ENCODE measurements at places on chromosomes 1 and 21.

GRCh38 chr1:113940365-113941244, 11.5 kb downstream of the HIPK1 start:
- no peak for DNase-seq

DNA sequence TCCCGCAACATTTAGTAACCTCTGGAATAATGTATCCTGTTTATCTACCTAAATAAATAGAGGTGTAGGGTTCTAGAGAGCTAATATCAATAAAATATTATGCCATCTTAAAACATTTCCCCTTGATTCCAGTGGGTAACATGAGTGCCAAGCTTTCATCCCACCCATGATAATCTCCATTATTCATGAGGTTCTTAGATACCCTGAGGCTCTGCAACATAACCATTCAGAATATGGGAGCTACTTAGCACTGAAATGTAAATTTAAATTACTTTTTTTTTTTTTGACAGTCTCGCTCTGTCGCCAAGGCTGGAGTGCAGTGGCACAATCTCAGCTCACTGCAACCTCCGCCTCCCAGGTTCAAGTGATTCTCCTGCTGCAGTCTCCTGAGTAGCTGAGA, 832.7 kb downstream of the BRINP3 start:
- no peak for DNase-seq

- no peak for DNase-seq
Measured at GRCh38 chr1:231571904-231572303, 43.4 kb downstream of the TSNAX start.

DNA sequence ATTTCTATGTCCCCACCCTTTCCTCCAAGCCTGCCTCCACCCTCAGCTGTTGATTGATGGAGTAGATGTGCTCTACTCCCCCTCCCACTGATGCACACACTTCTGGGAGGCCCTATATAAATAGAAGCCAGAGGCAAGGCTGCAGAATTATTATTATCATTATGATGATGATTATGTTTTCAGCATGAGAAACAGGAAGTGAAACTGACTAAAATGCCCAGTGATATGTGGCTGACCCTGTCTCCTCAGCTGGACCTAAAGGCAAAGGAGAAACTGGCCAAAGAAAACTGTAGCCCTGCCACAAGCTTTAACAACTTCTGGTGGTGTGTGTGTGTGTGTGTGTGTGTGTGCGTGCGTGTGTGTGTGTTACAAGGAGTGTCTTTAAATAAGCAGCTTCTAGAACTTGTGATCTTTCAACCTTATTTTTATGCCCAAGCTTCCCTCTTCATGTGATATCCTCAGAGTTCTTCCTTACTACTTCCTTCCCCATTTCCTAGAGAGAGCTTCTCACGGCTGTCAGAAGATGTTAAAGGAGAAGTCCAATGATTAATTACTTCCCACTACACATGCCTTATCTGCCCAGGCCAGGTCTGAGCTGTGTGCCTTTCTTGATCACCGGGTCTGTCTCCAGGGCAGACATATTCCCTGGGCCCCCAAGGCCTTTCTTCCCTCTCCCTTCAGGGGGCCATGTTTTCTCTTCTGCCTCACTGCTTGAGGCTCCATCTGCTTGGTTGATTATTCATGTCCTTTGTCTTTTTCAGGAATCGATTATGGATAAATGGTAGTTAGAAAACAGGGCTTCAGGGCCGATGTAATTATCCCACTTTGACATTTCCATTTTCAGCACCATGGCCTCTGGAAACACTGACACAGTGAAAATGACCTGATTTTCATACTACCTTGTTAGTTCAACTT, 11.6 kb upstream of the MAPKAPK2 start:
- no peak for DNase-seq

DNA sequence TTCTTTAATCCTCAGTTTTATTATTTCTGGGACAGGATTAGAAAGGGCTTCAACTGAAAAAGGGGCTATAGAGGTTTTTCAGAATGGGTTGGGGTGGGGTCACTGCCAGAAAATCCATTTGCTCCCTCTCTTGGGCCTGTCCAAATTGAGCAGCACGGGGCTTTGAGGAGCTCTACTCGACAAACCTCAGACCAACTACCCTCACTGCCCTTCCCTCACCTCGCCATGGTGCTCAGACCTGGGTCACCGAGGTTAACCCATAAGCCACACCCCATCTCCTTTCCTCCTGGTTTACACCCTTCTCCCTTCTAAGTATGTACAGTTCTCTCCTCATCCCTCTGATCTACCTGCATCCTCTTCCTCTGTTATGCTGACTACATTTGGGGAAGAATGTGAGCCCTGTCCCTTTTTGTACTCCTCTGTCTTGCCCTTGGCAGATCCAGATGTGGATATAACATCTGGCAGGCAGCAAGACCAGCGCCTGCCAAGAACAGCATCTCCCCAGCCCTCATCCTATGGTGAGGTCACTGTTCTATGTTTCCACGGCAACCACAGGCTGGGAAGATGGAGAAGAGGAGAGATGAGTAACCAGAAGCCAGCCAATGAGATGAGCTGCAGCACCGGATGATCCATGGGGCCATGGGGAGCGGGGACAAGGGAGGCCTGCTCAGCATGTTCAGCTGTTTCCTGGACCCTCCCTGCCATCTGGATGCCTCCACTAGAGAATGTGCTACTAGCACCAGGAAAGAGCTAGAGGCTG, 3.7 kb upstream of the FABP3 start:
- peak; percentile 75 for DNase-seq

- DNase-seq = no peak
Measured at GRCh38 chr1:184158896-184159681, 107.6 kb downstream of the TSEN15 start.

DNA sequence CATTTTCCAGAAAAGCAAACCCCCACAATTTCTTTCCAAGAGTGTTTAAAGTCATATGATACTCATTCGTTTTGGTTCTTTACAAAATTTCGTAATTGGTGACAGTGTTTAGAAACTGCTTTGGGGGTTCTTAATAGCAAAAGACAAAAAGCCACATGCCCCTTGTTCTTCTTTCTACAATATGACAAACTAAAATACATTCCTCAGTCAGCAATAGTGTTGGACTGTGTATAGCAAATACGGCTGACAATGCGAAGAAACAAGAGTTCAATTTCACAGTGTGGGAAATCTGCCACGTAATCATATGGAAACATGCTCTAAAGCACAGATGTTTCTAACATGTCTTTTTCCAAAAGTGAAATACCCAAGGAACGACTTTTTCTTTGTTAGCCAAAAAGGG, 7.6 kb upstream of the IFNAR1 start:
- DNase-seq = no peak

- DNase-seq = no peak
Measured at GRCh38 chr1:209268479-209268878, 315.0 kb upstream of the CAMK1G start.

- DNase-seq = no peak
Measured at GRCh38 chr1:230112131-230112701, 45.2 kb downstream of the GALNT2 start.
